ENCODE measurements at places on chromosomes 2 and 18.

DNA sequence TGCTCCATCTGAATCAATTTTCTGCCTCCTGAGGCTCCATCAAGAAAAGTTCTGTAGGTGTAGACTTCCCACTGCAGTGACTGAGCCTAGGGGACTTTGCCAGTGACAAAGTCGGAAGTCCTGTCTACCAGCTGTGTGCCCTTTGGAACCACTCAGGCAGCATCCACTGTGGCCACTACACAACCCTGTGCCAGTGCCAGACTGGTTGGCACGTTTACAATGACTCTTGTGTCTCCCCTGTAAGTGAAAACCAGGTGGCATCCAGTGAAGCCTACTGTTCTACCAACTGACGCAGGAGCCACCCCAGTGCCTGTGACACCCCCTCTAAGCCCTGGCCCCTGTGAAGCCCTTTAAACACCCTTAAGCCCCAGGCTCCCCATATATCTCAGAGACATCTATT is 132.1 kb upstream of the SERPINE2 start:
- DNase-seq: no peak

GRCh38 chr2:53786705-53787613 is at the start of the genes ASB3 and ERLEC1:
Gene ASB3, minus strand, starts transcription at chr2:53786953. Its CDS starts 21,381 bp downstream, at chr2:53765572.
Gene ERLEC1, plus strand, starts transcription at chr2:53787044. Its CDS starts 167 bp downstream, at chr2:53787211.
- DNase-seq: peak; percentile 78

DNA sequence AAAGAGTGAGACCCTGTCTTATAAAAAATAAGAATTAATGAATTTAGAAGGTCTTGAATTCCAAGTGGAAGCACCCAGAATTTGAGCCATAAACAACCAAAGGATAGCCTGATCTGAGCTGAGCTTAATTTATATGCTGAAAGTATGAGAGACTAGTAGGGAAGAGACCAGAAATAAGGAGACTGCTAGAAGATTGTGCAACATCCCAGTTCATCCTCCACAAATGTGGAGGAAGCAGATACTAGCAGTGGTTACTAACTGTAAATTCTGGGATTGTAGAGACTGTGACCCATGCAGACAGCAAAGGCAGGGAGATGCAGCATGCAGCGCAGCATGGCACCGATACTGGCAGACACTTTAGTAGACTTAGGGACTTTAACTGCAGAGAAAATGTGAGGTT is 1.5 kb upstream of the SULT1C2 start:
- no peak for DNase-seq

DNA sequence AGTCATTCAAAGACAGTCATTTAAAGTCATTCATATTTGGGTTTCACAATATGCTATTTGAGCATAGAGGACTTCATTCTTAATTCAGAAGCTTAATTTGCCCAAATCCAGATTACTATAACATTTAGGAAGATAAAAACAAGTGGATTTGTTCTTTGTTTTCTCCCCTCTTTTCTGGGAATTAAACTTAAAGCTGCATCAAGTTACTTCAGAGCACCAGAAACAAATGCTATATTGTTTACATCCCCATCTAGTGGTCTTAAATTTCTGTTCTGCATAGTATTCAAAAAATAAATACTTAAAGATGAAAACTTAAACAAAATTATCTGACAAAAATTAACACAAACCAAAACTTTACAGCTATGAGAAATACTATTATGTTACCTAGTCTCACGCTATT is 34.7 kb upstream of the MARCHF7 start:
- DNase-seq: no peak

- no peak for DNase-seq
Observed at GRCh38 chr18:4734903-4735302, 279.8 kb upstream of the DLGAP1 start.

DNA sequence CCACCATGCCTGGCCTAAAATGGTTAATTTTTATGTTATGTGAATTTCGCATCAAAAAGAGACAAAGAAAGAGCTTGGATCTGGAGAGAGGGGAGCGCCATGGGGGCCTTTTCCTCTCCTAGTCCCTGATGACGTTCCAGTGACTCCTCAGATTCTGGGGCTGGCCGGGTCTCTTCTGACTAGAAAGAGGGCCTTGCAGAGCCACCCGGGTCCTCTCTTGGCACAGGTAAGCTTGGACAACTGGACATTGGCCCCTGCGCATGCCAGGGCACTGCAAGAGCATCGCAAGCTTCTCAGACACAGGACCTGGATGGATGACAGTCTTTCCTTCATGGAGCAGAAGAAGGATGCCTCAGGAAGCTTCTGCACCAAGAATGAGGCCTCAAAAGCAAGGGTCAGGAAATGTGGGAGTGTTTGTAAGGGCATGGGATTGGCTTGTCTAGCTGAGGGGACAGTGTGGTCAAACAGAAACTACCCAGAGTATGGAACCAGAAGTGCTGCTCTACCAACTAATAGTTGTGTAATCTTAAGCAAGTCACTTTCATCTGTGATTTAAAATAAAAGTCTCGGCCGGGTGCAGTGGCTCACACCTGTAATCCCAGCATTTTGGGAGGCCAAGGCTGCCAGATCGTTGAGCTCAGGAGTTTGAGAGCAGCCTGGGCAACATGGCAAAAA is 35.2 kb downstream of the FOSL2 start:
- no peak for DNase-seq

GRCh38 chr2:230422149-230422548 is 6.1 kb downstream of the SP100 start:
- DNase-seq: no peak

Data from T1000 (cell line).